ENCODE measurements at places on chromosomes 12 and 14.
A peak's percentile ranks its signal among the peaks of the same experiment; 100 is the strongest.

DNA sequence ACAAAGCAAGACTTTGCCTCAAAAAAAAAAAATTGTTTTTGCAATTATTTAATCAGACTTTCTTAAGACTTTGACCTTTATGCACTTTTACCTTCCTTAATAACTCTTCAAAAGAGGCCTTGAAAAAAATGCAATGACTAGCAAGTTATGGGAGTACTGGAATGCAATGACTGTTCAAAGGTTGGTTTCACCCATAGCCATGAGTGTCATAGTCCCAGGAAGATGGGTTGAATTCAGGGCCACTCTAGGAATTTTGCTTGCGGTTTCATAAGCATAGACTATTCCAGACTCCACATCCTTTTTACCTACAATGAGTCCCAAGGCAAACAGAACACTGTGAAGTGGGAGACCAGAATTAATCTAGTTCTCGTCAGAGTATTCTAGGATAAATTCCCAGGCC is 29.4 kb upstream of the DENND5B start:
- no peak for DNase-seq

DNA sequence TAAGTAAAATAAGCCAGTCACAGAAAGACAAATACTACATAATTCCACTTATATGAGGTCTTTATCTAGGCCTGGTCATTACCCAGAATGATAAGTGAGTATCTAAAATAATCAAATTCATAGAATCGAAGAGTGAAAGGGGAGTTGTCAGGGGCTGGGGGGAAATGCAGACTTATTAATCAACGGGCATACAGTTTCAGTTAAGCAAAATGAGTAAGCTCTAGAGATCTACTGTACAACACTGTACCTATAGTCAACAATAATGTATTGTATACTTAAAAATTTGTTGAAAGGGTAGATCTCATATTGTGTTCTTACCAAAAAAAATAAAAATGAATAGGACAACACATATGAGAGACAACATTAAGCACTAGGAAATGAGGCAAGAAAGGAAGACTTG is 13.3 kb downstream of the BTBD7 start:
- DNase-seq = no peak

GRCh38 chr14:69632164-69632563 is 20.8 kb downstream of the SUSD6 start:
- DNase-seq = peak; percentile 69

DNA sequence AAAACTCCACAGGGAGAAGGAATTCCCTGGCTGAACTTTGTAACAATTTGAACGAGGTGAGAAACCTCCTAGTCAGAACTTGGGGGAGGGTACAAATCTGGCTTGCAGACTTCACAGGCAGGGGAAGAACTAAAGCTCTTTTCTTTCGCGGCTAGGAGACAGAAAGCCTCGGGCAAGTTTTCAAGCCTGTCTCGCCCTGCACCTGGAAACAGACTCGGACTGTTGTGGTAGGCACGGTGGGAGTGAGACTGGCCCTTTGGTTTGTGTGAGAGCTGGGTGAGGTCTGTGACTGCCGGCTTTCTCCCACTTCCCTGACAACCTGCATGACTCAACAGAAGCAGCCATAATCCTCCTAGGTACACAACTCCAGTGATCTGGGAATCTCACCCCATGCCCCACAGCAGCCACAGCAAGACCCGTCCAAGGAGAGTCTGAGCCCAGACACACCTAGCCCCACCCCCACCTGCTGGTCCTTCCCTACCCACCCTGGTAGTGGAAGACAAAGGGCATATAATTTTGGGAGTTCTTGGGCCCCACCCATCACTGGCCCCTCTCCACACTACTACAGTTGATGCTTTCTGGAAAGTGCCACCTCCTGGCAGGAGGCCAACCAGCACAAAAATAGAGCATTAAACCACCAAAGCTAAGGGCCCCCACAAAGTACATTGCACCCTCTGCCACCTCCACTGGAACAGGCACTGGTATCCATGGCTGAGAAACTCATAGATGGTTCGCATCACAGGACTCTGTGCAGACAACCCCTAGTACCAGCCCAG is 102.7 kb upstream of the ST8SIA1 start:
- no peak for DNase-seq
